ENCODE measurements at places on chromosomes 3 and 15.

DNA sequence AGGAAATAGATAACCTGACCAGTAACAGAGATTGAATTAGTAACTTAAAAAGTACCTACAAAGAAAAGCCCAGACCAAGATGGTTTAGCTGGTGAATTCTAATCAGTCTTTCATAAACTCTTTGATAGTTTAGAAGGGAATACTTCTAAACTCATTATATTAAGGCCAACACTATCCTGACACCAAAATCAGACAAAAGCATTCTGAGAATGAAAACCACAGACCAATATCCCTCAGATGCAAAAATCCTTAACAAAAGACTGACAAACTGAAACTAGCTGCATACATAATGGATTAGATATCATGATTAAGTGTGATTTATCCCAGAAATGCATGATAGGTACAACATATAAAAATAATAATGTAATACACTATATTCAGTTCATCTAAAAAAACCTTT is 115.6 kb downstream of the RFX7 start:
- DNase-seq = no peak

DNA sequence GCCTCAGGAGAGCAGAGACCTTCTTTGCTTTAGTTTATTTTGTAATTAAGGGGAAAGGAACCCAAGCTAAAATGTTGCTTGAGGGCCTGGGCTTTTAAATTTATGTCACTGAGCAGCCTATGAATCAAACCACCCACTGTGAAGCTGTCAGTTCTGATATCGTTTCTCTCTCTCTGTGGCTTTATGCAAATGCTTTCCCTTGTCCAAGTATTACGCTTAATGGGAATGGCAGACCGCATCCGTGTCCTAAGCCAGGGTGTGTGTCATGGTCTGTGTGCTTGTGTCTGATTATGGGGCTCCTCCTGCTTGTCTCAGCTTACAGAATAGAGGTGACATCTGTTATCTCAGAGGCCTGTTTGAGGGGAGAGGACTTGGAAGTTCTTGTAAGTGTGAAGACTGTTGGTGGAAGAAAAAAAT is 82.4 kb downstream of the EBLN2 start:
- no peak for DNase-seq

DNA sequence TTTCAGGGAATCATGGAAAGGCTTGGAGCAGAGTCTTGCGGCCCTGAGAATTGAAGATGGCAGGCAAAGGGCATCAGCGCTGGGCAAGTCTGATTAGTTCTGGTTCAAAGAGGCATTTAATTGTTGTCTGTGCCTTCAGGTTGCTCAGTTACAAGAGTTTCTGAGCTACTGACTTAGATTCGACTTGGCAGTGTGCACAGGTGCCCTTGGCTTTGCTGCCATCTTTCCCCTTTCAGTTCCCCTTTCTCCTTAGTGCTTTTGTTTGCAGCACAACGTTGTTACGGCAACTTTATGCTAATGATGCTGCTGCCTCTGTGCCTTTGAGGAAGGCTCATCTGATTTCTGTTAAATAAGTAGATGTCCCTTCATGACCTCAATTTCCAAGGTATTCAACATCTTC is 12.5 kb downstream of the P2RY14 start:
- DNase-seq = no peak

DNA sequence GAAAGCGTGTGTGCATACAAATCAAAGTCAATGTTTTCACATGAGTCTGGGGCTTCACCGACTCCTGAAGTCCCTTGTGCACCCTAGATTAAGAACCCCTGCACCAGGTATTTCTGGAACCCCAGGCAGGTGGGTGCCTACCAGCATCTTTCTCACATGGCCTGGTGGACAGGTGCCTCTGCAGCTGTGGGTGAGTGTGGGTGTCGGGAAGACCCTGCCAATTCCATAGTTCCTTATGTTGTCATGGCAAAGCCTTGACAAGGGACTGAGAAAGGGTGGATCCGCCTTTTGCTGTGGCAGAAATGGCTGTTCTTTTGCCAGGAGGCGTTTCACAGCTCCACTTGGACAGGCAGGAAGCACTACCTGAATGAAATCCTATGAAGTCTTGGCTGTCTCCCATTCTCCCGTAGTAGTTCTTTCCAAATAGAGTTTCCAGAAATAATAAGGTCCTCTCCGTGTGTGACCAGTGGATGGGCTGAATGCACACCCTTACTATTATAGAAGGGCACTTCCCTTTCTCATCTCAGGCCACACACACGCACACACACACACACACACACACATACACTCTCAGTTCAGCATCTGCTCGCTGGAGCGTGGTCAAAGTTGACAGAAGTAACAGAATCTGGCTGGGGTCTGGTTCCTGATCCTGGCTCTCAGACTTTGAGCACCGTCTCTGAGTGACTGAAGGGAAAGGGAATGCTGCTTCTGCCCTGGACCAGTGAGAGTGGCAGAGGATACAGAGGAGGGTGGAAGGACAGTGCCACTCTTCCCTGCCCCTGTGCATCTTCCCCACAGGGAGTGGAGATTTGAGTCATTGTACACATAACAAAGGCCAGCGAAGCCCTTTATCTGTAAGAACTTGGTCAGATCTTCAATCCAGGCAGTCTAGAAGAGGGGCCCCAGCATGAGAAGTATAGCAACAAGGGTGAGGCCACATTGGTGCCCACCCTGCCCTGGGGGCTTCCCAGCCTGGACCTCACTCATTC is 38.7 kb downstream of the PDIA5 start:
- no peak for DNase-seq

- no peak for DNase-seq
Measured at GRCh38 chr3:12159227-12159601, 502 bp upstream of the TIMP4 start.

DNA sequence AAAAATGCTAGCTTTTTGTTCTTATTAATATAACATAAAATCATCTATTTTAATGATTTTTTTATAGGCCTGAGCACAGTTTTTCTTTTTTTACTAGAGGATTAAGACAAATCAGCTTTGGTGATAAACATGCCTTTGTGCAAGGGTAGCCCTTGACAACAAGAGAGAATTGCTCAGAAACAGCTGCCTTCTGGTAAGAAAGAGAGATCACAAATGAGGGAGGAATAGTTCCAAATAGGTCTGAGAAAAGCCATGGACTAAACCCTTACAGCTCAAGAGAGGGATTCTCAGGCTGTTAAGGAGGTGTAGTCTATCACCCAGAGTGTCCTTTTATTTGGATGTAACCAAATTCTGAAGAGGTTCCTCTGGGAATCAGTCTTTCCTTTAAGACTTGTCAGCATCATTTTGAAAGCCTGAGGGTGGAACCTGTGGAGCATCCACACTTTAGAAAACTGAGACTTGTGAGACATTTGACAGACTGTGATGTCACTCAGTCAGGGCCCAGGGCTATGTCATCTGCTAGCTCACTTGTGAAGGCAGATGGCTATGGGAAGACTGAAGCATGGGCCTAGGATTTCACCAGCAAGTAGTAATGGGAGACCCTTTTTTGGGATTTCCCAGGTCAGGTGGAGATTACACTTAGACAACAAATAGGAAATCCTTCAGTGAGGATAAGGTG is 102.9 kb upstream of the KCNAB1 start:
- DNase-seq = no peak

GRCh38 chr15:24943361-24943760 is 11.4 kb upstream of the SNRPN start:
- DNase-seq = no peak

DNA sequence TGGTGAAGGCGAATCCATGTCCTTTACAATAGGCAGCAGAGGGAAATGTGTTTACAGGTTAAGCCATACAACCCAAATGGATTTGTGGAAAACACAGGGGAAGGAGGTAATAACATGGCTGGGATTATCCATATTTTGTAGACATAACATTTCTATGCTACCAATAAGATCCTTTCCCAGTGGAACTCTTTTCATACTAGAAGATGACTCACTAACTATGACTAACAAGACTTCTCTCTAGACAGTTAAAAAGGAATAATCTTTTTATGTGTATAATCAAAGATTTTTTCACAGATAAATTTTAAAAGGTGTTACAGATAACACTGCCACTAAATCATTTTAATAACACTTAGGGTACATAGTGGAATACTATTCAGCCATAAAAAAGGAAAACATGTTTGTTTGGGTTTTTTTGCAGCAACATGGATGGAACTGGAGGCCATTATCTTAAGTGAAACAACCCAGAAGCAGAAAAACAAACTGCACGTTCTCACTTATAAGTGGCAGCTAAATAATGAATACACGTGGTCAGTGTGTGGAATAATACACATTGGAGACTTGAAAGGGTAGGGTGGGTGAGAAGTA is 39.6 kb downstream of the VPS13C start:
- no peak for DNase-seq

- no peak for DNase-seq
Measured at GRCh38 chr3:107752202-107752990, 229.6 kb downstream of the BBX start.

GRCh38 chr15:31545257-31545656 is 218.6 kb downstream of the KLF13 start:
- no peak for DNase-seq

DNA sequence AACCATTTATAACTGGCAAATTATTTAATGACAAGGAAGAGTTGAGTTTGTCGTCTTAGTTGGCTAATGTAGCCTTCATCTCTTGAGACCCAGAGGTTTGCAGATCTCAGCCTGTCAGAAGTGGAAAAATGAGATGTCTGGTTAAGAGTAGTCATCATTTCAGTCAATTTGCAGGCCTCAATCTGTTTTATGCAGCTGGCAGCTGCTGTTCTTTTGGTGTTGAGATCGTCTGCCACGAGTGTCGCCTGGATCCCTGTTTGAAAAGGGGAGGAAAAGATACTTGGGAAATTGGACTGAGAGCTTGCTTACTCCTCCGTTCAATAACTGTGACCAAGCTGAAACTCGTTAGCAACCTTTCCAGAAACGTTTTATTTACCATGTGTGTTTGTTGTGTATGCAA is 2.3 kb downstream of the PHLDB2 start:
- DNase-seq = no peak

DNA sequence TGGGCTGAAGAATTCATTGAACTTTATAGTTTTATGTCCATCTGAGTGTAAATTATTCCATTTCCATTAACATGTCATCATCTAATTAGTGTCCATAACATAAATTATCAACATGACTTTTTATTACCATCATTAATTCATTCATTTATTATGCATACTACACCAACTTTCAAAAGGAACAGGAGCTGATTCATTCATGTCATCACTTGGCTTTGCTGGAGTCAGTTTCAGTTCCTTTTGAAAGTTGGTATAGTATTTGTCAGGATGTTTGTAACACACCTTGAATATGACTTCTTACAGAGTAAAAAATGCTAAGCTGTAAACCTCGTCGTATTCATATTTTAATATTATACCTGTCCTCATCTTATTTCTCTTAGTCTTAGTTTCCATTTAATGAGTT is 298.0 kb upstream of the RBMS3 start:
- DNase-seq = no peak

GRCh38 chr3:148757238-148758215 is 59.8 kb downstream of the AGTR1 start:
- no peak for DNase-seq

GRCh38 chr15:51403946-51404695 is 62.7 kb downstream of the GLDN start:
- no peak for DNase-seq

GRCh38 chr3:94305835-94306611 is 243.2 kb downstream of the NSUN3 start:
- no peak for DNase-seq

DNA sequence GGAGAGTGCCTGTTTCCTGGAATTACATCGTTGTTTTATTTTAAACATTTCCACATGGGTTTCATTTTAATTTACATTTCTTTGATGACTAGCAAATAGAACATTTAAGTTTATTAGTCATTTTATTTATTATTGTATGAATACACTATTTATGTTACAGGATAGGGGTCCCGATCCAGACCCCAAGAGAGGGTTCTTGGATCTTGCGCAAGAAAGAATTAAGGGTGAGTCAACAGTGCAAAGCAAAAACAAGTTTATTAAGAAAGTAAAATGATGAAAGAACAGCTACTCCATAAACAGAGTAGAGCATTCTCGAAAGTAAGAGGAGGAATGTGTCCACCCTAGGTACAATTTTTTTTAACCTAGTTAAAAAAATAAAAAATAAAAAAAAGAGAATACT is 539.5 kb downstream of the NAALADL2 start:
- no peak for DNase-seq

- no peak for DNase-seq
Measured at GRCh38 chr3:156216852-156217251, 96.5 kb downstream of the KCNAB1 start.

DNA sequence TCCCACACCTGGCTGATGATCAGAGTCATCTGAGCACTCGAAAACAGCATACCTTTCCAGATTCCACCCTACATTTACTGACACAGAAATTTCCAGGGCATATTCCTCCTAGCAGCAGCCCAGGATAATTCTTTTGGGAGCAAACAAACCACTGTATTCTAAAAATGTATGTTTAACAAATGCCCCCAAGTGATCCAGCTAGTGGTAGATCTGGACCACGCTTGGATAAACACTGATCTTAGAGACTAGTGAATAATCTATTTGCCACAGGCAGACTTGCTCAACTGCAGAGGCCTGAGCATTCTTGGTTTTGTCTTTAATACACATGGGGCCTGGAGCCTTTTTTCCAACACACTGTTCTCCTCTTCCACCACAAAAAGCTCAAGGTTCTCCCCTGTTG is 89.6 kb downstream of the TM4SF4 start:
- DNase-seq = no peak

DNA sequence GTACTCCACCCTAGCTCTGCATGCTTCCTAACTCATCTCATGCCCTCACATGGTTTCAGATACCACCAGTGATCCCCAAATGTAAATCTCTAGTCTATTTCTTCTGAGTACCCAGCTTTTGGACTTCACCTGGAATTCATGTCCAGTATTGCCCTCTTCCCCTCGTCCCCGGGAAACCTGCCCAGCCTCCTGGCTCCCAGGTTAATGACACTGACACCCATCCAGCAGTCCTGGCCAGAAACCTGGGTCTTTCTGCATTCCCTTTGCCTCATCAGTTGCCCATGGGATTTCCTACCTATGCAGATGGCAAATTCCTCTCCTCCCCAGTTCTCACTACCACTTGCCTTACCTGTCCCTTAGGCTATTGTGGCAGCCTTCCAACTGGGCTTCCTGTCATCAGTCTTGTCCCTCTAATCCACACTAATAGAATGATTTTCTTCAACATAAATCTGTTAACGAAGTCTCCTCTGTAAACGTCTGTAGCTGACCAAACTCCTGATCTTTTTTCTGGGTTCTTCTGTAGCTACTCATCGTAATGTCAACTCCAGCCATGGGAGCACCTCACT is 15.3 kb upstream of the MYLK start:
- DNase-seq = no peak

DNA sequence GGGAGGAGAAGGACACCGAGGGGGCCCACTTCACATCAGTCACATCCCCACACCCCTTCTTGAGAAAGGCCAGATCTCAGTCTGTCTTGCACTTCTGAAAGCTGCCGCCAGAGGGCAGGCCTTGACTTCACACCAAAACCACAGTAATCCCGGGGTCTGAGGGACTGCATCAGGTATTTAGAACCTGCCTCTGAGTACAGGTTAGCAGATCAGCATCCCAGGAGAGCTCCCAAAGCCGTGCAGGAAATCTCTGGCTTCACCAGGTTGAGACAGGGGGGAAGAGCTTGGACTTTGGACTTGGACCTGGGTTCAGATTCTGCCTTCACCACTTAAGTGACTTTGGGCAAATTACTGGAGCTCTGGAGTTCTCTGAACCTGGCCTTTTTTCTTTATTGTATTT is 50.3 kb downstream of the LHFPL4 start:
- DNase-seq = peak; percentile 34

GRCh38 chr3:64921281-64922065 is 233.7 kb upstream of the ADAMTS9 start:
- DNase-seq = no peak
